ENCODE measurements at places on chromosomes 2 and 18. TPM values are rescaled to one million over a fixed set of nuclear protein-coding genes. Genes with fewer than 3 reads are reported as not detected.
A peak's percentile ranks its signal among the peaks of the same experiment; 100 is the strongest.

QPCT gene
- 1.8 TPM for total RNA-seq

- DNase-seq: no peak
Observed at GRCh38 chr2:34705551-34706247, 1106.6 kb upstream of the FAM98A start.

DNA sequence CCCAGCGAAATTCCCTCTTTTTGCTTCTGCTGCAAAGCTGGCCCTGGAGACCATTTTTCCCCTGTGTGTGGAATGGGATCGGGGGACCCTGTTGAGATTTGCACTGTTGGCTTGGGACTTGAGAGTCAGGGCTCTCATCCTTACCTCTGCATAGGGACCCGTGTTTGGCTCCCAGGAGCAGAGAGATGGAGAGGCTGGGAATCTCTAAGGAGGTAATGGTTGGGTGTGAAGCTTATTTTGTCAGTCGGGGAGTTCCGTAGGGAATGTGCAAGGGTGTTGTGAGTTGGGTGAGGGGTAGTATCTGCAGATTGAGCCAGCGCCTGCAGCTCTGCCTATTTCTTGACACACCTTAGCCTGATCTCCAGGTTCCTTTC is 4.5 kb downstream of the GATA6 start:
- no peak for DNase-seq

ANKRD36B gene
- total RNA-seq: 56.6 TPM

DNA sequence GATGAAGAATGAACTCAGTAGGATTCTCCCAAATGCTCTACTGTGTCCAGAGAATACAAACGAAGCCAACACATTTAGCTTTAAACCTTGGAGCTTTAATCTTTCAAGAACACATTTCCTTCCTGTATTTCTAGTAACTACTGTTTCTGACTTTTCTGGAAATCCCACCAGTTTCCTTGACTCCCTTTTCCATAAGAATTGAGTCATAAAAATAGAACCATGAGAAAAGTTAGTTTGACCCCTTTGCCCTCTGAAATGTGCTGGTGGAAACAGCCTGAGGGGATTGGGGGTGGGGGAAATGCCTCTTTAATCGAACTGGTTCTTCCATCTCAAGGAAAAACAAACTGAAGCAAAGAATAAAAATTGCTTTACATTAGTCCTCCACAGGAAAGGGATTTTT is 123.9 kb downstream of the TMEM17 start:
- DNase-seq: no peak

SULT1C4 gene
- 2.4 TPM for total RNA-seq

GRCh38 chr2:104028061-104028460 is 825.9 kb upstream of the POU3F3 start:
- DNase-seq: no peak

VWA3B gene
- total RNA-seq: 6.1 TPM

NTSR2 gene
- total RNA-seq: 2.1 TPM

CRYBA2 gene
- not detected for total RNA-seq

DNA sequence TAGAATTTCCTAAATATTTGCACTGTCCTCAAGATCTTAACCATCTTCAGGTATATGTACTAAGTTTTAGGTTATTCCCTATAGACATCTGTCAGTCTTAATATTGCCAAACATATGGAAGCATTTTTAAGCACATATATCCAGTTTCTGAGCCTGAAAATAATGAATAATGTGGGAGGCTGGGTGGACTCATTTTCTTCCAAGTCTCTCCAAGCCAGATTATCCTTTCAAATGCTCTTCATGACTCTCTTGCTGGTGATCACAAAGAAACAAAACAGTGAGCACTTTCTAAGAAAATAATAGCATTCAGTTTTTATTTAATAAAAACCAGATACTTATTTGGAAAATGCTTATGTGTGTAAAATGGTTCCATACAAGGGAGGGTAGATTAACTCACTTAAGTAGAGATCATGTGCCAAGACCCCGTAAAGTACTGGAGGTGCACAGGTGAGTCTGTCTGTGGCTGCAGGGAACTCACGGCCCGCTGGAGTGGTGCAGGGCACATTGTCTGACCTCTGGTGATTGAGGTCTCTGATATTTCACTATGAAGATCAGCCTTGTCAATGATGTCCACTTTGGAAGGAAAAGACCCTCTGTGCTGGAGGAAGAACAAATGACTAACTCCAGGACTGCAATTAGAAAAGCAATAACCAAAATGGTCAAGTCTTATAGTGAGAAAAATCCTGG is 161.6 kb downstream of the TMEM18 start:
- no peak for DNase-seq

DNA sequence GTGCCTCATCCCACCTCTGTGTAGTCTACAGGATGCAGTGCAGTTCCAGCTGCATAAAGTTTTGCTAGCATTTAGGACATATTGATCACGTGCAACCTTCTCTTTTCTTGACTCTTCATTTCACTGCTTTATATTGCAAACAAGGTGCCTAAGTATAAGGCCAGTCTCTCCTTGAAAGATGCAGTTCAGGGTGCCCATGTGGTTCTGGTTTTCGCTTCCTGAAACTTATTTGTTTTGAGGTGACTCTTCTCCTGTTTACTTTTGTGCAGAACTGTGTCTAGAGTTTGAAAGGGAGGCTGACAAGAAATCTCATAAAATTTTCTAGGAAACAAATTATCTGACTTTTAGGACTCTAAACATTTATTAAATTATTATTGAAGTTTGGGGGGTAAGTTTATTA is 189.9 kb downstream of the UBE2E3 start:
- no peak for DNase-seq

DNA sequence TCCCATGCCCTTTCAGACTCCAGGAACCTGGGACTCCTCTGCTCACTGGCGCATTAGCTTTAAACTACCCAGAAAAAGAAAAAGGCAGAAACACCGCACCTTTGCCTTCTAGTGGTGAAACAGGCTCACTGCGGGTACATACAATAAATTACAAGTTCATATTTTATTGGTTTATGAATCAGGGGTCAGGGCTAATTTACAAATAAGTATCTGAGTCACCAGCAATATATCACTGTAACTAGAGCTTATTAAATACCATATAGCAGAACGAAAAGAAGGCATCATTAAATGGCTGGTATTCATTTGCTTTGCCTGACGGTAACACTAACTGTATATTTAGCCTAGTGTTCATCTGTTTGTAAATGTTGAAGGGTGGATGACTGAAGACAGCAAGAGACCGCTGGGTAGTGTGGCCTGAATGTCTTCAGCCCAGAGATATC is 26.9 kb upstream of the DTNB start:
- no peak for DNase-seq

GRCh38 chr2:238701341-238702206 is 146.3 kb upstream of the TWIST2 start:
- DNase-seq: peak; percentile 3

GRCh38 chr2:180449171-180449915 is 442.2 kb upstream of the CWC22 start:
- no peak for DNase-seq

GRCh38 chr2:89833116-89833779 is 1141.8 kb downstream of the RPIA start:
- DNase-seq: no peak

- no peak for DNase-seq
Observed at GRCh38 chr18:33665187-33665586, 87.2 kb downstream of the ASXL3 start.

DNA sequence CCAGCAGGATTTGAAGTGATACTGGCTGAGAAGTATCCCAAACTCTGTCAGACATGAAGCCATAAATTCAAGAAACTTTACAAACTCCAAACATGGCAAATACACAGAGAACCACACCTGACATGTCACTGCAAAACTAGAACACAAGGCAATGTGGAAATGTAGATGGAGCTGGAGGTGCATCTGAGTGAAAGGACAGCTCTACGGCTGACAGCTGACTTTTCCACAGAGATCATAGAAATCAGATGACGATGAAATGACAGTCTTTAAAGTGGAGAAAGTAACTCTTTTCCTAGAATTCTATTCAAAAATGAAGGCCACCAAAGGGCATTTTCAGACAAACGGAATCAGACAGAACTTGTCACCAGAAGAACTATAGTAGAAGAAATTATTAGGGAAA is 97.5 kb downstream of the LDLRAD4 start:
- DNase-seq: no peak

TANK gene
- total RNA-seq: 81.6 TPM

DNA sequence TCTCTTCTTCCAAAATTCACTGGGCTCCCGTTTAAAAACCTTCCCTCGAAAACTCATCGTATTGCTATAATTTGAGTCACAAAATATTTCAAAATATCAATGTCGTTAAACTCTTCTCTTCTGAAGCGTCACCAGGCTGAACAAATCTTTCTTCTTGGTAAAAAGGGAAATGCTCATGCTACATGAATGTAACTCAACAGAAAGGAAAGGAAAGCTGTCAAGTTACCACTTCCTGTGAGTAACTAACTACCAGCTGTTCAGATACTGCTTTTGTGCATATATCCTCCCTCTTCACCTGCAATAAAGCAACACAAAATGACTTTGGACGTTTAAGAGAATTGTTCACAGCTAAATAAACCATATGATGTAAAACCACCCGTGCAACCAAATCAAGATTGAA is 95.4 kb downstream of the DOCK10 start:
- no peak for DNase-seq

DNA sequence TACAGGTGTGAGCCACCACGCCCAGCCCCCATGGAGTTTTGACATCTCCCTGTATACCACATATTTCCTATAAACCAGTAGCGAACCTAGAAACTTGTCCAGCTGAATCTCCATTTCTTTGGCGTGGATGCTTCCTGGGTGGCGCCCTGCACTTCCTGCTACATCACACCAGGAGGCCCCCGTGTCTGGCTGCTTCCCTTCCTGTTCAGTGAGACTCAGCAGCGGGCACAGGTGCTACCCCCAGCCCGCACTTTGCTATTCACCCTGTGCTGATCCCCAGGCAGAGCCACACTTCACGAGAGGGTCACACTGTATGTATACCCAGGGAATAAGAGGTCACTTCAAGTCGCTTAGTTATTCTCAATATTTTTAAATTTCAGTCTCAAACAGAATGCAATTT is 35.0 kb downstream of the CYP27C1 start:
- no peak for DNase-seq

SLC9A2 gene
- under 0.01 TPM for total RNA-seq

- no peak for DNase-seq
Observed at GRCh38 chr2:102538491-102538890, 65.5 kb downstream of the SLC9A4 start.

GRCh38 chr18:24791751-24792545 is 331.5 kb downstream of the HRH4 start:
- no peak for DNase-seq

DNA sequence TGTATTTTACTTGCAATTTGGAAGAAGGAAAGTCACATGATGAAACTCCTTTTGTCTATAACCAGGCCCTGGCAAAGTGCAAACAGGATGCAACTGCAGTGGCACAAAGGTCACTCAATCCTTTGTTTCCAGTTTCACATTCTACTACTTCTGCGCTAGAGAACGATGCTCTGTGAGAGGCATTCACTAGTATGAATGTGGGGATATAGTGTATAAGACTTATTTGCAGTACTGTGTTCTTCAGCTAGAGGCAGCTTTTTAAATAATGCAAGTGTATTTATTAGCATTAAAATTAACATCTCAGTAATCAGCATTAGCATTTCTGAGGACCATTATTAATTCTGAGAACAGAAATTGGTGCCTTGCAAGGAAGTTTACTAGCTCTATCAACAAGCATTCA is 68.9 kb downstream of the PRPF40A start:
- no peak for DNase-seq

DNA sequence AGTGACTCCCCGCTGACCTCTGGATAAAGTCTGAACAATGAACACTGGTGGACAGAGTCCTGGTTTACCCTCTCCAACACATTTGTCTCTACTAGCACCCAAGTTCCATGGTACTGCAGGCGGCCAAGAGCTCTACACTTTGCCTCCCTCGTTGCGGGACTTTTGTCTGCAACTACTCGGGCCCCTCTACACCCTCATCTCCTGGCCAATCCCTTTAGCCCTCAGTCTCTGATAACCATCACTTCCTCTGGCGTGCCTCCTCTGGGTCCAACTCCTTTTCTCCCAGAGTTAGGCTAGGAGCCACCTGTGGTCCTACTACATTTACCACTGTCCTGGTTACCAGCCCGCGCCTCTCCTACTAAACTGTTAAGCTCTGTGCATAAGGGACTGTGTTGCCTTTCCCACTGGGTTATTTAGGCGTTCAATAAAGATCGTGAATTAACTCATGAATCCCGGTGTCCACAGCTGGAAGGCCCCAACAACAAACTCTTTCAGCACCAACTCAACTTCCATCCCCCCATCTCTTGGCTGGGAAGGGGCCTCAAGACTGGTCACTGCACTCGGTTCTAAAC is 757 bp downstream of the HDHD2 start:
- DNase-seq: no peak

- no peak for DNase-seq
Observed at GRCh38 chr2:48651158-48651790, 33.6 kb downstream of the GTF2A1L start.

DNA sequence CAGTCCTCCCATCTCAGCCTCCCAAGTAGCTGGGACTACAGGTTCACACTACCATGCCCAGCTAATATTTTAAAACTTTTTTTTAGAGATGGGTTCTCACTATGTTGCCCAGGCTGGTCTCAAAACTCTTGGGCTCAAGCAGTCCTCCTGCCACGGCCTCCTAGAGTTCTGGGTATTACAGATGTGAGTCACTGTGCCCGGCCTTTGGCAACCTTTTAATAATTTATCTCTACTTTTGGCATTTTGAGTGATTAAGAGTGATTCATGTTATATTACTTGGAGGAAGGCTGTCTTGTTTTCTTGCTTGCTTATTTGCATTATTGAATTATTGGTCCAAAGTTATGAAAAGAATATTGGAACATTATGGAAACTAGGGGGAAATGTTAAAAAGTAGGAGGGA is 24.3 kb downstream of the NCOA1 start:
- DNase-seq: no peak

KIAA1328 gene
- total RNA-seq: 28.4 TPM

- DNase-seq: peak; percentile 13
Observed at GRCh38 chr2:121128741-121129659, 156.0 kb downstream of the TFCP2L1 start.

- DNase-seq: peak; percentile 48
Observed at GRCh38 chr2:44201648-44202165, 33.0 kb downstream of the PPM1B start.

NEURL3 gene
- not detected for total RNA-seq

DNA sequence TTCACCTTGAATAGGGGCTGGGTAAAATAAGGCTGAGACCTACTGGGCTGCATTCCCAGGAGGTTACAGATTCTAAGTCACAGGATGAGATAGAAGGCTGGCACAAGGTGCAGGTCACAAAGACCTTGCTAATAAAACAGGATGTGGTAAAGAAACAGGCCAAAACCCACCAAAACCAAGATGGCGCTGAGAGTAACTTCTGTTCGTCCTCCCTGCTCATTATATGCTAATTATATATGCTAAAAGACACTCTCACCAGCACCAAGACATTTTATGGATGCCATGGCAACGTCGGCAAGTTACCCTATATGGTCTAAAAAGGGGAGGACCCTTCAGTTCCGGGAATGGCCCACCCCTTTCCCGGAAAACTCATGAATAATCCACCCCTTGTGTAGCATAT is 711.5 kb upstream of the KLHL29 start:
- no peak for DNase-seq

All from tibial nerve (tissue), 4 donors.